Activated CD4-positive, alpha-beta T cell treated with anti-CD3 and anti-CD28 coated beads for 1 hour (primary cell): ENCODE measurements at places on chromosomes 7 and 10.

DNA sequence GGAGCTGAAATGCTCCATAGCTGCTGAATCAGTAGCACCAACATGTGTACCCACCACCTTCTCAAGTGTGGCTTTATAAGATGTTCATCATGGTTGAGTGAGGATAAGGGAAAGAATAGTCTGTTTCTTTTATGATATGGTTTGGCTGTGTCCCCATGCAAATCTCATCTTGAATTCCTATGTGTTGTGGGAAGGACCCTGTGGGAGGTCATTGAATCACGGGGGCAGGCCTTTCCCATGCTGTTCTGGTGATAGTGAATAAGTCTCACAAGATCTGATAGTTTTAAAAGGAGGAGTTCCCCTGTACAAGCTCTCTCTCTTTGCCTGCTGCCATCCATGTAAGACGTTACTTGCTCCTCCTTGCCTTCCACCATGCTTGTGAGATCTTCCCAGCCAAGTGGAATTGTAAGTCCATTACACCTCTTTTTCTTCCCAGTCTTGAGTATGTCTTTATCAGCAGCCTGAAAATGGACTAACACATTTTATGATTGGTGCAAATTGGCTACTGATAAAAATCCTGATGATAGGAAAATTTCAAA is 799.9 kb downstream of the TNS3 start:
- no peak for DNase-seq

- no peak for DNase-seq
Observed at GRCh38 chr10:70652761-70653657, 19.3 kb upstream of the ADAMTS14 start.

DNA sequence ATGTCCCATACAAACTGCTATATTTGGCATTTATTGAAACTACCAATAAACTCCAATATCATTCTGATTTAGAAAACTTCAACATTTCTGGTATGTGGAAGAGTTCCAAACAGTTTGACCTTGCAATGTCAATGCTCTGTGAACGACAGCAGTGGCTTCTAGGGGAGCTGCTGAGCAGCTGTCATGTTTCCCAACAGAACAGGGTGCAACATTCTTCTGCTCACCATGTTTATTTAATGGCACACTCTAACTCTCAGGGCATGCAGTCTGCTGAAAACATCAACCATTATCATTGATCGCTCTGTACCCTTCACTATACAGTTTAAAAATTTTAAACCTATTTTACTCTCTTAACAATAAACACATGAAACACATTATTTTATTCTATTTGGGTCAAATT is 25.9 kb downstream of the LMOD2 start:
- DNase-seq, result no peak

DNA sequence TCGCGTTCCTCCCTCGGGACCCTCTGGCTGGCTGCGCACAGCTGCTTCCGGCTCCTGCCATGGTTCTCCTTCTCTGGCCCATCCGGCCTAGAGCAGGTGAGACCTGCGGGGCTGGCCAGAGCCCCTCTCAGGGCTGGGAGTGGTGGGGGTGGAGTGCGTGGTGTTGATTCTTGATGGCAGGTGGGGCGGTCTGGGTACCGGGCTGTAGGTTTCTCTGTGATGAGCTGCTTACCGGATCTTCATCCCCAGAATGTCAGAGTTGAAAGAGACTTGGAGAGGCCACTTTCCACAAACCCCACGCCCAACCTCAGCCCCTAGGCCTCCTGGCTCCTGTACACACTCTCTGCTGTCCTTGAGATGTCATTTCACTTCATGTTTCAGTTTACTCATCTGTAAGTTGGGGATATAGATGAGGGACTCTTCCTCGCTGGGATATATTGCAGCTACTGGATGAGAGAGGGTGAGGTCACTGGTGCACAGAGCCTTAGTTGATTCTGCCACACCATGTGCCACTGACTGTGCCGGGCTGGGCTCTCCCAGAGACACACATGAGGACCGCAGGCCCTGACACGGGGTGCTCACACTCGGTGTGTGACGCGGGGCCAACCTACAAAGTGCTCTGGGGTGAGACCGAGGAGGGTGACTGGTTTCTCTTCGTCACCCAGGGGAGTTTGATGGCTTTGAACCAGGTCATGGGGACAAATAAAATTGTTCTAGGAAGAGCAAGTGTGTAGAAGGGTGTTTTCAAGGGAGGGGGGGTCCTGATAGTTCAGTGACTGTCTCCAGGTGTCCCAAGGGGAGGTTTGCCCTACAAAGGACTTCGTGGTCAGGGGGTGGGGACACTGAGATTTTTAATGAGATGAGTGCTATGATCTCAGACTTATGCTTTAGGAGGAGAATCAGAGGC is 29.5 kb downstream of the ZNF775 start:
- no peak for DNase-seq

- no peak for DNase-seq
Observed at GRCh38 chr10:79166741-79167140, 98.0 kb downstream of the ZMIZ1 start.

- no peak for DNase-seq
Observed at GRCh38 chr10:32331606-32332005, 15.4 kb downstream of the EPC1 start.

- DNase-seq, result no peak
Observed at GRCh38 chr10:57723305-57723704, 544.4 kb downstream of the IPMK start.

GRCh38 chr10:69065406-69066361 is 22.2 kb upstream of the SRGN start:
- DNase-seq, result no peak

DNA sequence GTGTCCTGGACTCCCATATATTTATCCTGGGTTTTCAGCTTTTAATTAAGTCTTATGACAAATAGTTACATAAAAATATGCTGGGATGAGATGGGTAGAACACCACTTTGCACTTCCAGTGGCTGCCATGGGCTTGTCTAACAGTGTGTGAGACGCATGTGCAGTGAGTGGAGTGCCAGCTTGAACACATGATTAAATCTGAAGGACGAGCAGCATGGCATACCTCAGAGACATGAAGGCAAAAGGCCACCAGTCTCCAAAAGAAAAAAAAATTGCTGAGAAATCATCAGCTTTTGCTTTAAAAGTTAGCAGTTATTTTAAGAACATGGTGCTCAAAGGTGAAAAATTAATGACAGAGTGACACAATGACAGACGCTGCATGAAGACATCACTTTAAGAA is 139.0 kb upstream of the ADCY1 start:
- DNase-seq, result no peak
